NCI-H1105 (cell line): ENCODE measurements at places on chromosomes 12 and 14.
A peak's percentile ranks its signal among the peaks of the same experiment; 100 is the strongest.

DNA sequence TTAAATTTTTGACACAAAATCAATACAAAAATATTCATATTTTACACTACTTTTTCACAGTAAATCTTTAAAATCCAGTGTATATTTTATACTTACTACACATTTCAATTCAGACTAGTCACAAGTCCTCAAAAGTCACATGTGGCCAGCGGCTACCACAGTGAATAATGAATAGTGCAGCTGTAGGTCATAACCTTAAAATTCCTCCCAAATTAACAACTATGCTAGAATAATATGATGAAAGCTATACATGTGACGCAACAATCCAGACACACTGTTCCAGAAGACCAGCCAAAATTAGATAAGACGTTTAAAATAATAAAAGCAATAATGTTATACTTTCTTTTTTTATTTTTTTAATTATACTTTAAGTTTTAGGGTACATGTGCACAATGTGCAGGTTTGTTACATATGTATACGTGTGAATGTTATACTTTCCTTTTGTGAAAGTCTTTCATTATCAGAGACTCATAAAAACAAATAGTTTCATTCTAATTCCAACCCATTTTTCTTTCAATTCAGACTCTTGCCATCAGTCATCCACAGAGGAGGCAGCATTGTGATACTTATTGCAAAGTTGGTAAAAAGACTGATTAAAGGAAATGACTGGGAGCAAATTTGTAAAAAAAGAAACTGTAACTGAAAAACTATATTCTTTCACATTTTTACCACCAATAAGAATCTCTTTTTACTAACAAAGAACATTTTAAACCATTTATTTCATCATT is 67.0 kb downstream of the C2CD5 start:
- no peak for DNase-seq

- no peak for DNase-seq
Measured at GRCh38 chr14:93240678-93241000, 33.6 kb downstream of the UBR7 start.

DNA sequence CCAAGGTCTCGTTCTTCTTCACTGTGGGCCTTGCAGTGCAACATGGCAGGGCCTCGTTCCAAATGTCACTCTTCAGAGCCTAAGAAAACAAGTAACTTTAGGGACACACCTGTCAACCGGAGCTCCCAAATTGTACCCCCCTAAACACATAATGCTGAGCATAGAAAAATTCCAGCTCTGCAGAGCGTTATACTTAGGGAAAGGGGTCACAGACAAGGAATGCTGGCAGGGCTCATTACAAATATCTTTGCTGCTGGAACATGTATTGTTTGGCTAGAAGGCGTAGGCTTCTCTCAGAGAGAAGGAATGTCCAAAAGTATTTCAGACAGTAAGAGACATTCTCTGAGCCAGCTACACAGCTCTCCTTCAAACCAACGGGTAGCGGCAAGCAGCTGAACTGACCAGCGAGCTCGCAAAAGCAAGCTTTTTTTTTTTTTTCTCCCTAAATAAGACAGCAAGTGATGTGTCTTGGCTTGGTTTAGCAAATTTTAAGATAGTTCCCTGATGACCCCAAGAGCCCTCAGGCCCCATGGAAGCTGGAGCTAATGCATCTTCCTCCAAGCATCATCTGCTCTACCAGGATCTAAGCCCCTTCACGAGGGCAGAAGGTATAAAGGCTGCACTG is 24.5 kb downstream of the SSH1 start:
- DNase-seq, result no peak

- no peak for DNase-seq
Measured at GRCh38 chr12:104064842-104065427, 604 bp downstream of the HCFC2 start.

DNA sequence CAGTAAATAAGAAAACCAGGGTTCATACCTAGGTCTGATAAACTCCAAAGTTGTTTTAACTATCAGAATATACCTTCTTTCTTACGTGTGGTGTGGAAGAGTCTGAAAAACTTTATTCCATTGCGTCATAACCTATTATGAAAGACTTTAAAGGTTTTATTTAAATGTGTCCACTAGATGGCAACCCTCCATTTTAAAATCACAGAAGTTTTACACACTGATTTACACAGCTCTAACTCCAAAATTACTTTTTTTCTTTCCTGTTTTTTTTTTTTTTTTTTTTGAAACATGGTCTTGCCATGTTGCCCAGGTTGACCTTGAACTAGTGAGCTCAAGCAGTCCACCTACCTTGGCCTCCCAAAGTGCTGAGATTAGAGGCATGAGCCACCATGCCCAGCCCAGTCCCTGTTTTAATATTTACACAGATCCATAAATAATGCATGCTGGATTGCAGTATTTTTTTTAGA is 17.3 kb upstream of the TMPRSS12 start:
- DNase-seq, result no peak

- DNase-seq, result no peak
Measured at GRCh38 chr14:38910092-38910491, 192.9 kb downstream of the SEC23A start.

GRCh38 chr14:73717711-73718417 is 3.7 kb upstream of the PNMA1 start:
- DNase-seq, result no peak

DNA sequence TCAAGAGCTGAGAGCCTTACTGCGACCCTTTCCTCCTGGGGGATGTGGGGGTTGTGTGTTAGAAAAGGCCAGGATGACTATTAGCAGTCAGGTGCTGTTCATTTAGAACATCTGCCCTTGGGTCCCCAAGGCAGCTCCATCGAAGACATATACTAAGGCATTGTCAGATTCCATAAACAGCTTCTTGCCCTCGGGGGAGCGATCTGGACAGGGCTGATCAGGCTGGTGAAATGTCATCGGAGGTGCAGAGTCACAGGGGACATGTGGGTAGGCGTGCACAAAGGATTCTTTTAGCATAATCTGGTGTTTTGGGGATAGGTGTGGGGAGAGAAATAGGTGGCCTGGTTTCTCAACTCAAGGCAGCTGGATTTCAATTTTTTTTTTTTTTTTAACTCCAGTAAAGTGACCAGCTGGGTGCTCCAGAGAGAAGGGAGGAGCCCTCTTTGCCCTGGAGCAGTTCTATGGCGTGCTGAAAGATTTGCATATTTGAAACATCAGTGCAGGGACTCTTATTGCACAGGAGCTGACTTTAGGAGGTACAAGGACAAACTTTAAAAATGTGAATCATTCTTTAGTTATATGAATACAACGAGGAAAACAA is 160.1 kb downstream of the SUDS3 start:
- DNase-seq, result no peak

GRCh38 chr12:127810041-127810440 is 456.9 kb upstream of the TMEM132C start:
- no peak for DNase-seq

DNA sequence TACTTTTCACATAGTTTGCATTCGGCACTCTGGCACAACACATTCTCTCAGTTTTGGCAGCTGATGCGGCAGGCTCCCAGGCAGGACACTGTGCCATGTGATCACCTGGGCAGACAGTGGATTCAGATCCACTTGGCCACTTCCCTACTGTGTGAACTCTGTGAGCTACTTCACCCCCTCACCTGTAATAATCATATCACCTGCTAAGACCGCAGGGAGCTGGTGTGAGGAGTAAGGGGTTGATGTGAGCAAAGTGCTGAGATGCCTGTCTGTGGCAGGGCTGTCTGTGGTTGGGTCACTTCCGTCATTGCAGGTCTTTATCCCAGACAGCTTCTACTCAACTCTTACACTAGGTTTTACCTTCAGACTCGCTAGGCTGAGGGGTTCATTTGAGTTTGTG is 50.4 kb upstream of the AMN start:
- DNase-seq, result no peak

- no peak for DNase-seq
Measured at GRCh38 chr12:85191-85666, 18.7 kb downstream of the IQSEC3 start.

- DNase-seq, result no peak
Measured at GRCh38 chr12:16603260-16603915, 2.6 kb downstream of the LMO3 start.

GRCh38 chr12:64221651-64222008 is 466 bp downstream of the KICS2 start:
- DNase-seq, result peak; percentile 89

DNA sequence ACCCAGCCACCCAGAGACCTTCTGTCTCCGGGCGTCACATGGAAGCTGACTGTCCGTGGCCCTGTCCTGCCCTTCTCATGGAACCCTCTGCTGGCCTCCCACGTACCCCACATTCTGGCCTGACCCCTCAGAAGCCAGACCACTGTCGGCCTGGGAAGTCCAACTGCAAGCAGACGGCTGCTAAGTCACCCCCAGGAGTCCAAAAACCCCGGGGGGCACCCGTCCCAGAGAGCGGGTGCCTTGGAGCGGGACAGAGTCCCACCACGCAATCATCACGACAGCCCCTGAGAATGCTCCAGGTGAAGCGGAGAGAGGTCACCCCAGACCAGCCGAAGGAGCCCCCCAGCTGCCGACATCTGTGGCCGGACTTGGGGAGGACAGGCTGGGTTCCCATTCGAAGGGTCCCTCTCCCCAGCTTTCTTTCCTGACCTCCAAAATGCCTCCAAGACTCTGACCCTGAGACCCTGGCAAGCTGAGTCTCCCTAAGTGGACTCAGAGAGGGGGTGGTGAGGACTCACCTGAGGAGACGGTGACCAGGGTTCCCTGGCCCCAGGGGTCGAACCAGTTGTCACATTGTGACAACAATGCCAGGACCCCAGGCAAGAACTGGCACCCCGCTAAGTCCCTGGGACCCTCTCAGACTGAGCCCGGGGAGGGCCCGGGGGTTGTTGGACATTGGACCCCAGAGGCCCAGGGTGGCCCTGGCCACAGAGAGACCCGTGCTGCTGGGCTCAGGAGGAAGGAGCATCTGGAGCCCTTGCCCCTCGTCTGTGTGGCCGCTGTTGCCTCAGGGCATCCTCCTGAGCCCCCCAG is 337.1 kb downstream of the TMEM121 start:
- no peak for DNase-seq

- DNase-seq, result no peak
Measured at GRCh38 chr14:74195623-74196022, 43.6 kb upstream of the VSX2 start.

DNA sequence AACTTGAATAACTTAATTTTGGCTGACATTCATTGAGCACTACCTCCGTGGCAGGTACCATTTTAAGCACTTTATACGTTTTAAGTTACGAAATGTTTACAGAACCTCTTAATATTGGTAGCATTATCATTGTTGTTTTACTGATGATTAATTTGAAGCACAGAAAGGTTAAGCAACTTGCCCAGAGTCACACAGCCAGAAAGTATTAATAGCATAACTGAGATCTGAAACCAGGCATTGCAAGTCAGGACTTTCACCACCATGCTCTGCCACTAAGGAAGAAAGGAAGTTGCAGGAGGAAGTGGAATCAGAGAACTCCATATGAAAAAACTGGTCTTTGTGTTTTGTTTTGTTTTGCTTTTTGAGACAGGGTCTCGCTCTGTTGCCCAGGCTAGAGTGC is 28.2 kb upstream of the BCAT1 start:
- no peak for DNase-seq

- no peak for DNase-seq
Measured at GRCh38 chr12:28027947-28028724, 55.6 kb upstream of the PTHLH start.

DNA sequence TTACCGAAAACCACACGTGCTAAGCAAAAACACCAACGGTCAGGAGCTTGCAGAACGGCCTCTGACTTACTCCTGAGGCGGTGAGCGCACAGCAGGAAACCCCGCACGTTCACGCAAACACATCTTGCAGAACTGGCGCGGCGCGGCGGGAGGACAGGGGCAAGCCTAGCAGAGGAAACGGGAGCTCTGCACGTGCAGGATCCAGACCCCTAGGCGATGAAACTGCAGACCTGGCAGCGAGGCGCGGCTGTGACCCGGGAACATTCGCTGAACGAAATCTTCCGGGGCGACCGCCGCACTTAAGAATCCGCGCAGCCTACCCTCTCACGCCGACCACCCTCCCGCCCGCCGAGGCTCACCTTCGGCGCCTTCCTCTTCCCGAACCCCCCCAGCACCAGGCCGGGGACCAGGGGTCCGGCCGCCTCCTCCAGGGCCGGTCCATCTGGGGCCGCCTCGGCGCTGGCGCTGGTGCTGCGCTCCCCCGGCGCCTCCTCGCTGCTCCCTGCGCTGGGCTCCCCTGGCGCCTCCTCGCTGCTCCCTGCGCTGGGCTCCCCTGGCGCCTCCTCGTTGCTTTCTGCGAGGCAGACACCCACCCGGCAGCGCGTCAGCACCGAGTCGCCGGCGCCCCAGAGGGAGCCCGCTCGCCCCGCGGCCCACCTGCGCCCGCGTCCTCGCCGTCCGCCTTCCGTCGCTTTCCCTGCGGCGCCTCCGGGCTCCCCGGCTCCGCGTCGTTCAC is 615 bp downstream of the DDX51 start:
- no peak for DNase-seq

GRCh38 chr12:132729541-132730320 is 19.1 kb downstream of the PGAM5 start:
- no peak for DNase-seq

DNA sequence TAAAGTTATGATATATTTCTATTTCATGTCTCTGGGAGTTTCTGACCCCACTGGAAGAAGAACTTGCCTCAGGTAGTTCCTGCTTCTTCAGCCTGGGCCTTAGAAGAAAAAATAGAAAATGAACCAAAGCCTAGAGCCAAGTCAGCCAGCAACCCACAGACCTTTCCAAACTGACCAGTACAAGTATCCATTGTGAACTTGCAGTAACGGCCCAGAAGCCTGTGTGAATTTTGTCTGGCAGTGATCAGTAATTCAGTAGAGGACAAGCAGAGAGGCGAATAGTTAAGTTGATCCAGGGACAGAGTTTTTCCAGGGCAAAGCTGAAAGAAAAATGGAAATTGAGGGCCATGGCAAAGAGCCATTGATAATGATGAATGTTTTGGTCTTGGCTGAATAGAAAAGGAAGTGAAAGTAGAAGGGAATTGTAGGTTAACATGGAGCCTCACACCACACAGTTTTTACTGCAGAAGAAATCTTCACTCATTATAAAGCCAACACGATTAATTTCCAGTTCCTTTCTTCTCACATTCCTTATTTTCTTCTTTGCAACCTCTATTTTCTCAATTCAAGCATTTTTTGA is 311.8 kb downstream of the BTG1 start:
- no peak for DNase-seq

GRCh38 chr12:110742096-110742717 is 484 bp downstream of the PPP1CC start:
- peak; percentile 62 for DNase-seq

- no peak for DNase-seq
Measured at GRCh38 chr12:3119756-3120601, 42.8 kb downstream of the TSPAN9 start.

DNA sequence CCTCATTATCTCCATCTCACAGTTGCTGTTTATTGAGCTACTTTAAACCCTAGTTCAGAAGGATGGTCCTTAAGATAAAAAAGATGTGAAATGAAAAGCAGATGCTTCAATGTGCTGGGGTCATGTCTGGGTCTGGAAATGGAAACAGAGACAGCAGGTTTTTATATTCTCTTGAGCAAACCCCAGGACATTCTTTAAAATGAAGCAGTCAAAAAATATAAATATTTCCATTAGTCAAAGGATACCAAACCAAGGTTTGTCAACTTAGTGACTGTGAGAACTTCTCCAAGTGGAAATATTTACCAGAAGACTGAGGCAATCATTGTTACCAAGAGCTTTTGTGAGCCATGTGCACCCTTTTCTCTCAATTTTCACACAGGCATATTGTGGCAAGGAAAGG is 102.5 kb upstream of the DIO2 start:
- no peak for DNase-seq
